ENCODE measurements at places on chromosomes 7 and 10. TPM values are rescaled to one million over a fixed set of nuclear protein-coding genes. Genes with fewer than 3 reads are reported as not detected.

The TAS2R5 gene
- total RNA-seq, result 0.53 TPM

The LRRC18 gene
- total RNA-seq, result not detected

The ZNF438 gene
- 6.5 TPM for total RNA-seq

The LIPJ gene
- not detected for total RNA-seq

The MRLN gene
- total RNA-seq, result not detected

The ZMYND11 gene
- total RNA-seq, result 53.2 TPM

The C7orf57 gene
- total RNA-seq, result 0.11 TPM

The TEX36 gene
- total RNA-seq, result not detected

The CUX1 gene
- total RNA-seq, result 20.8 TPM

Data from pulmonary artery endothelial cell (primary cell).